ENCODE measurements at places on chromosomes 13 and 19.

- DNase-seq, result no peak
Observed at GRCh38 chr19:33032218-33032781, 32.4 kb downstream of the RHPN2 start.

GRCh38 chr13:100290165-100290801 lies 201.4 kb downstream of the PCCA start:
- no peak for DNase-seq

DNA sequence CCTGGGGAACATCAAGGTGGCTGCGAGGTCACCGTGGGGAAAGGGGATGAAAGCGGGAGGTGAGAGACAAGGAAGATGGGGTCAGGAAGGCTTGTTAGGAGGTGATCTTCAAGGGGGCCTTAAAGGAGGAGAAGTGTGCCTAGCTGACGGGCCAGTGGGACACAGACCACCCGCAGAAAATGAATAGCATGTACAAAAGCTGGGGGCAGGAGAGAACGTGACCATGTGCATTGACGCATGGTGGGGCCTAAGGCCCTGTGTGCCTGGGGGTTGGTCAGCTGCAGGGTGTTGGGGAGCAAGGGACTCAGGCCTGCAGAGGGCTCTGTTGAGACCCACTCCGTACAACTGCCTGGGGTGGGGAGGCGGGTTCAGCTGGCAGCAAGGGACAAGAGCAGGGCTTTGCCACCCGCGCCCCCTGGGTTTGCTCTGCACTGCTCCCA lies 5.9 kb downstream of the RAB8A start:
- no peak for DNase-seq

GRCh38 chr13:36059321-36059720 lies 71.9 kb downstream of the DCLK1 start:
- DNase-seq, result no peak

DNA sequence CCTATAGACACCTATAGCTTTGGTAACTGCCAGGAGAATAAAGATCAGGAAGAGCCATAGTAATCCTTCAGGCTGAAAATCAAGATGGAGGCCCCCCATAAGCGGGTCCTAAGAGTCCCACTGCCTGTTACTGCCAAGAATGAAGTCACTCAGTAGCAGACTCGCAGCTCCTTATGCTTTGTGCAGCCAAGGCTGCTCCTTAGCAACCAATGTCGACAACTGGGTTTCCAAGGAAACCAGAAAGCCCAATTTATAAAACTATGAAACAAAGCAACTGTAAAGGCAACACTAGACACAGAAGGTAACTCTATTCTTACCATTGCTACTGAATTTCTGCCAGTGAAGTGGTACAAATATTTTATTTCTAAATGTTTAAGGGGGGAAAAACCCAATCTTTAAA lies 56.5 kb downstream of the DCLK1 start:
- no peak for DNase-seq

DNA sequence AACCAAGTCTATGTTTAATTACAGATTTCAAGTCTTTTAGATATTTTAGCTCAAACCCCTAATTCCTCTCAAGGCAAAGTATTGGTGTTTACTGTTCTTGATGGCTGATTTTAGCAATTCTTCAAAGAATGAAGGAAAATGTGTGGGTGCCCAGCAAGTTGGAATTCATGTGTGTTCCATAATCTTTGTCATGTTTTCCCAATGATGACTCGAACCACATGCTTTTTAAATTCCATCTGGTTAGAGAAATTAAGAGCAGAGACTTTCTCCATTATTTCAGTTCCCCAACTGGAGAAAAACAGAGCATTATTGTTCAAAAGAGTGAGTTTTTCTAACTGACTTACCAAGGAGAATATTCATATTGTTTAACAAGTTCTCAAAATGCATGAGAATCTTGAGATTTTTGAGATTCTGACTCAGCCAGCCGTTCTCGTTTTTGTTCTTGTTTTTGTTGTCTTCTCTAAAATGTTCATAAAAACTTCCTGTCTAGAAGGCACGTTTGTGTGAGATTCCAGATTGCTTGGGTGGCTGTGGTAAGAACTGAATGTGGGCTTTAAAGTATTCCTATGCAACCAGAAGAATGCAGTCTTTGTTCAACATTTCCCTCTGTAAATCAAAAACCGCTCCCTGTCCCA lies 404.7 kb downstream of the IRS2 start:
- no peak for DNase-seq

DNA sequence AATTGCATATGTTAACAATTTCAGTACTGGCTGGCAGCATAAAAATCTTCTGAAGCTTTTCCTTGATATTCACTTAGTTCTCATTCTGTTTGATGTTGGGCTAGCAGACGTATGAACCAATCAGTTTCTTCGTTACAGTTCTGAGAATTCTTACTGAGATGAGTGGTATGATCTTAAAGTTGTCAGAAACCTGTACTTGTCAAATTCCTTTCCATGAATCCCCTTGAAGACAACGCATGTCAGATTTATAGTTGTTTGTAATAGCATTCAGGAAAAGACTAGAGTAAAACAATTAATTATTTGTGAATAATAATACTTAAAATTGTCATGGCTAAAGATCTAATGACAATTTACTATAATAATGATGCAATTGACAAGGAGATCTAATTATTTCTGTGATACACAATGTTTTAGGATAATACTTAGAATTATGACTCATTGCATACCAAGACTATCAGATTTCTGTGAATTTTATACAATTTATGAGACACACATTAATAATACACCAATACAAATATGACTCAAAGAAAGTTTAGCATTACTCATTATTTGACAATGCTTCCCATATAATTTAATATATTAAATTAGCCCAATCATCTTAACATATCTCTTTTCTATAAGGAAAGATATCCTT lies 447.2 kb downstream of the RFC3 start:
- no peak for DNase-seq

DNA sequence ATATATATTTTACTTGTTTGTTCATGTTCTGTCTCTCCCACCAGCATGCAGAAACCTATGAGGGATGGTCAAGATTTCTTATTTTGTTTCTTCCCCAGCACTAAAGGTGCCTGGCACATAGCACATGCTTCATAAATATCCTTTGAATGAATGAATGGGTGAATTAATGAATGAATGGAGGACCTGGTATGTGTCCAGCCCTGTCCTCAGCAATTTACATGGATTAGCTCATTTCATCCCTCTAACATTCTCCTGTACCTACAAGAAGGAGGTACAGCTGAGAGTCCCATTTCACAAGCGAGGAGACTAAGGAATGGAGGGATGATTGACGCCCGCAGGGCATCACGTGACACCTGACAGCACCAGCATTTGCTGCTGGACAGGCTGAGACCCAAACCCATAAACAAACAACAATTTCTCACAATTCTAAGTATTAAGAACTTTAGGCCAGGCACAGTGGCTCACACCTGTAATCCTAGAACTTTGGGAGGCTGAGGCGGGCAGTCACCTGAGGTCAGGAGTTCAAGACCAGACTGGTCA lies 6.8 kb upstream of the BCAT2 start:
- DNase-seq, result no peak

GRCh38 chr19:30358319-30358718 lies 13.9 kb upstream of the ZNF536 start:
- DNase-seq, result no peak

GRCh38 chr19:52691737-52692136 lies 43.1 kb downstream of the ZNF611 start:
- no peak for DNase-seq

DNA sequence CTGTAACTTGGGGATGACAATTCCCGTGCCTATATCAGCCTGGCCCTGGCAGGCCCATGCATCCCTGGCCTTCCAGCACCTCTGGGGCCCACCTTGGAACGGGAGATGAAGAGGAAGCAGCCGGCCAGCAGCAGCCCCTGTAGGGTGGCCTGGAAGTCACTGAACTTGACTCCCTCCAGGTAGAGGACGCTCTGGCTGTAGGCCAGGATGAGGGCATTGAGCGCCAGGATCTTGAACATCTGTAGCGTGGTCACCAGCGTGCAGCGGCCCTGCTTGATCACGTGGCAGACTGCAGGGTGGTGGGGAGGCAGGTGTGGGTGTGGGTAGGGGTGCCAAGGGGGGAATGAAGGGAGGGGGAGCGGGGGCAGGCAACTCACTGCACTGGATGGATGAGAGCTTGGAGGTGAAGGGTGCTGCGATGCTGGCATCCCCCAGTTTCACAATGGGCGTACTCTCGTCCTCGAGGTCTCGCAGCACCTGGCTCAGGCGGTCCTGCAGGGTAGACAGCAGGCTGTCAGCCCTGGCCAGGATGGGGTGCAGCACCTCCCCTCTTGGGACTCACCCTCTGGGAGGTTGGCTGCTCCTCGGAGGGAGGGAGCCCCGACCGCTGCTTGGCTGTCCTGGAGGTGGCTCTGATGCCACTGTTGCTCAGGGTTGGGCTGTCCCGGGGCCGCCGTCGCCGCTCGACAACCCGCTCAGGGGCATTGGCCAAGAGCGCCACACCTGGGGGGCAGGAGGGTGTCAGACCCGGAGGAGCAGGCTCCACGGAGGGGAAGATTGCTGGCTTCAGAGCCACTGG lies 3.8 kb upstream of the GMIP start:
- DNase-seq, result no peak
